ENCODE measurements at places on chromosomes 1 and 21.

- no peak for DNase-seq
Observed at GRCh38 chr1:217856342-217857034, 225.3 kb downstream of the SPATA17 start.

GRCh38 chr1:18569251-18569650 is 61.4 kb upstream of the PAX7 start:
- no peak for DNase-seq

DNA sequence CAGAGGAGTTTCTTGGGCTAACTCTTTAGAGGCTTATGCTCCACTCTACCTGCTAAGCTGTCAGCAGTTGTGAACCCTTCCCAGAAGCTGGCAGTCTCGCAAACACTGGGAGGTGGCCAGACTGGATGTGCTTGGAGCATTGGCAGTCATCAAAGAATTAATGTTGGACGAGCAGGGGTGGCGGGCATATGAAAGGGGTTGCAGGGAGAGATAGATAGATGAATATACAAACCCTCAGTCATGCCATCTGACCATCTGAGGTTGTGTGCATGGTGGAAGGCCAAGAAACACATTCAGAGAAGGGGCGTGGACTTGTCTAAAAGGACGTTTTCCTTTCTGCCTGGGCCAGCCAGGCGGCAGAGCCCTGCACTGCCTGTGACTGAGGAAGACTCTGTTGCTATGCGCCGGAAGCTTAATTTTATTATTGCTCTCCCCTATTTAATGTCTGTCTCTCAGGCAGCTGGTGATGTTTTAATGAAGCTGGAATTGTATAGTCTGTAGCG is 164.4 kb downstream of the PBX1 start:
- DNase-seq = no peak

DNA sequence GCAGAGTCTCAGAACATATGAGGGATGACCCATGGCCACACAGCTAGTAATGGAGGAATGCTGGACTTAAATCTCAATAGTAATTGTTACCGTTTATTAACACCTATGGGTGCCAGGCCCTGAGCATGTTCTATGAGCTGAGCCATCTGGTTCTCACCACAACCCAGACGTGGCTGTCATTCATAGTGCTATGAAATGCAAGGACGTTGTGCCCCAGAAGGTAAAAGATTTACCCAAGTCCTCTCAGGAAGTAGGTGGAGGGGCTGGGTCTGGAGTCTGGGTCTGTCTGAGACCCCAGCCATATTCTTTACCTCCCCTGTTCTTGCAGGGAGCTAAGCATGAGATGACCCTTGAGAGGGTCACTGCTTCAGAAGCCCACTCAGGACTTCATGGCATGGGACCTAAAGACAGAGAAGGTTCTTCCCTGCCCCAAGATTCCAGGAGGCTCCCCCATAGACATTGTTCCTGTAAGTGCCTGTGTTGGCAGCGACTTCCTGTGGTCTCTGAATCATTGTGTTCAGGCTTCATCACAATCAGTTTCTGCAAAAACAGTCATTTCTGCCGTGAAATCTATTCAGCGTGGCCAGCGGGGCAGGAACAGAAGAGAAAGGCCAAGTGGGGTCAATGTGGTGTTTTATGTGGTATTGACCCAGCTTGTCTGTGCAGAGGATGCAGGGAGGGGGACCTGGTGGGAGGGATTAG is 475.4 kb downstream of the PTPRU start:
- no peak for DNase-seq

- DNase-seq = no peak
Observed at GRCh38 chr1:175150596-175151319, 41.8 kb downstream of the KIAA0040 start.

DNA sequence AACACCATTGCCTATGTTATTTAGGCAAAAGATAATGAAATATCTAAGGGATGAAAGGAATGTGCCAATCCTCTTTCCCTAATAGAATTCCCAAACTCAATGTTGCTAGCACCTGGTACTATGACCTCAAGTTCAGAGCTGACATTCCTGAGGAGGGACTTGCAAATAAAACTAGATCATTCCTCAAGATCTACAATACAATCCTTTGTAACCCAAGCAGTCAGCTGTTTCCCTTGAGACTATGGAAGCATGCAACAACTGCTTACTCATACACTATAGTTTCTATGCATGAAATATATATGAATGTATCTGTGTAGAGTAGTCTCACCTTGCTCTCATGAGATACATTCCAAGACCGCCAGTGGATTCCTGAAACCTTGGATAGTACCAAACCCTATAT is 65.0 kb downstream of the ABL2 start:
- no peak for DNase-seq

GRCh38 chr1:2179283-2180013 is 15.1 kb downstream of the FAAP20 start:
- DNase-seq = no peak

GRCh38 chr1:198119906-198120305 is 36.9 kb upstream of the NEK7 start:
- DNase-seq = no peak

Measured in CMK (cell line).